ENCODE measurements at places on chromosomes 2 and 18.

- DNase-seq: no peak
Observed at GRCh38 chr18:11572201-11572600, 37.2 kb upstream of the SLC35G4 start.

DNA sequence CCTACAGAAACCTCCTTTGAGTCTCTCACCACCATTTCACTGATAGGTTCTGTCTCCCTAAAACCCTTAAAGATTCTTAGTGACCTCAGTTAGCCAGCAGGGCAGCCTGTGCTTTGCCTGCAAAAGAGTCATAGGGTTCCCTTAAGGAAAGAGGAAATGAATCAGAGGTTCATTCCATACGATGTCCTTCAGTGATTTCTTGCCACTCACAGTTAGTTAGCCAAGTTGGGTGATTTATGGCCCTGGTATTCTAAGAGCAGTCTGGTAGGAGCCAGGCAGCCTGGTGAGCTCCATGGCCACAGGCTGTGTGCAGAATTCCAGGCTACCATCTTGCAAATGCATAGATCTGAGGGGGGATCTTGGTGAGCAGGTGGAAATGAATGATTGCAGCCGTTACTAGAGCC lies 18.7 kb upstream of the CCBE1 start:
- DNase-seq: no peak

DNA sequence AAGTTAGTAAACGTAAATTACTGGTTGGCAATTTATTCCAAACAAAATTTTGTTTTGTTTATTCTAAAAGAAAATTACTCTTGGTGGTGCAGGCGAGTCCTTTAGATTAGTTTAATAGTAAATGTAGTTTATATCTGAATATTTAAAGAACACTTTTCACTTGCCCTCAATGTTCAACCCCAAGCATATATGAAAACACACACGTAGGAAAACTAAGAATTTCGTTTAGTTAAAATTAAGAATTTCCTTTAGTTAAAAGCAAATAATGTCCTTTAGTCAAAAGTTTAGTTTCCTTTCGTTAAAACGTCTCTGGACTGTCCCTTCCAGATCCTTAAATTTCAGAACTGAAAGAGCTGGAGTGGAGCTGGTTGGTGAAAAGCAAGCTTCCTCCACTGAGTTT lies 19.1 kb upstream of the CYTIP start:
- no peak for DNase-seq

DNA sequence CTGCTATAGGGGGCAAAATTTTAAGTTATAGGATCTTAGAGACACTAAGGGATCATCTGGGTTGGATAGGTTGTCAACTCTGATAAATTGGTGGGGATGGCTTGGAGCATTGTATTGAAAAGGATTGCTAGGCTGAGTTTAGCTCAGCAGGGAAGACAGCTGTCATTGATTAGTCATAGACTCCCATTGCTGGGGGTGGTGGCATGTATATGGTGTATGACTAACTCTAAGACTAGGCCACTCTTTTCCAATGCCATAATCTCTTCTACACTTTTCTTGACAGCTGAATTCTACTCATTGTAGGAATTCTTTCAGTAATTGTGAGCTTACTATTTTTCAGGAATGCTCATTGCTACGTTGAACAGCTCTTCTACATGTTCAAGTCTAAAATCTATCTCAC lies 81.3 kb upstream of the PELI1 start:
- DNase-seq: no peak

DNA sequence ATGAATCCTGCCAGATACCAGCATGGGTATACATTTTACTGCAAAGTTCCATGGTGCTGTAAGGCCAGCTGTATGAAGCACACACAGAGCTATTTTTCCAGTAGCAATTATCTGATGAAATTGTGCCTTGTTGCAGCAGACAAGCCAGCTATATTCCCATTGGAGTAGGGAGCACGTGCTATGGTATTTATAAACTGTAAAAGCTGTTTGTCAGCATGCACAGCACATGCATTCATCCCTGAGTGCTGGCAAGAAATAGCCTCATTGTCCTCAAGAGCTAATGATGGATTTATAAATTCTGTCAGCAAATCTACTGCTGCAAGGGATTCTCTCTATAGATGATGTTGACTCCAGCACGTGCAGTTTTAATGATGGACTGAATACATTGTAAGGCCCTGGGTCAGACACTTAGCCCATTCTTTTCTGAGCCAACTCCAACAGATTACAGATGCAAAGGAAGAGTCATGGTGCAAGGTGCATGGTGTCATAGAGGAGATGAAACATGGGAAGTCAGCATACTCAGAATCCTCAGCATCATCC lies 61.7 kb downstream of the KCNS3 start:
- no peak for DNase-seq

DNA sequence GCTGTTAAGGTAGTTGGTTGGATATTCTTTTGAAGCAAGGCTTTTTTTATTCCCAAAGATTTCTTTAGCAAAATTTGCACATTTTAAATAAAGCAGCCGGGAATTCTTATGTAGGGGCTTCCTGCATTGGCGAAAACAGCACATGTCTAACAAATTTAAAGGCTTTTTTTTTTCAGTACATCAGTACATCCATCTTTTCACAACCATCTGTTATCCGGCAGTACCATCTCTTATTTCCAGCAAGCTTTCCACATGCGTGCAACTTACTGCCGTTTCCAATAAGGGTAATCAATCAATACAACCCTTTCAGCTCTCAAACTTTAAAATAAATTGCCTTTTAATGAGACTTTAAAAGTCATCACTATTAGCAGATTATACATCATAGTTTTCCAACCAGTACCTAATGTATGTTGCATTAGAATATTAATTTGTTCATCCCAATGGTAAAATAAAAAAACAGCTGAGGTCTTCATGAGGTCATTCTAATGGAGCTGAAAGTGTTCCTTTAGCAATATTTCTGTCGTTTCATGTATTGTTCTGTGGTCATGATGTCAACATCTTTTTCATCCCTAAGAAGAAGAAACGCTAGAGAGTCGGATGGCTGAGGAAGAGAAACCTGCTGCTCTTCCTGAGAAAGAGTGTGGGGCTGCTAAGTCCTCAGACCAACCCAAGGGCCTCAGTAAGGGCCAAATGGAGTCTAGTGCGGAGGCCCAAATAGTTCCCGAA lies 81.4 kb upstream of the UNC80 start:
- DNase-seq: no peak

DNA sequence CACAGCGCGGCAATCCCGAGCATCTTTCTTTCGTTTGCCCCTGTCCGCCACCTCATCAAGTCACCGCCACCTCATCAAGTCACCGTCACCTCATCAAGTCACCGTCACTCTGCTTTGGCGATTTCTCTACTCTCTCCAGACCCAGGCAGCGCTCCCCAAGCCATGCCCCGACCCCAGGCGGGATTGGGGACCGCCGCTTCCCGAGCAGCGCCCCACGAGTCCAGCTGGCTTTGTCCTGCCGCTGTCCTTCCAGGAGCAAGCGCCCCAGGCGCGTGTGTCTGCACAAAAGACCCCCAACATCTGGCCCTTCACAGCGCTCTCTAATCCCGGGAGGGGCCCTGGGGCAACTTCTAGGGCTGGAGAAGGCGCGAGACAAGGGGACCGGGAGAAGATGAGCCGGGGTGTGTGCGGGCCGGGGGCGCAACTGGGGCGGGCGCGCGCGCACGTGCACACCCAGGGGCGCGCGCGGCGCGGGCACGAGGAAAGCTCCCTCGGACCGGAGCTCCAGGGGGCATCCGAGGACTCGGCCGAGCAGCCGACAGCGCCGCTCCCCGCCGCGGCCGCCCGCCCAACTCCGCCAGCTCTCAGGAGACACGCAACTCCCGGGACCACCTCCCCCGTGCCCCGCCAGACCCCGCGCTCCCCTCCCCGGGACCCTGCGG lies 633 bp upstream of the RNF152 start:
- no peak for DNase-seq

DNA sequence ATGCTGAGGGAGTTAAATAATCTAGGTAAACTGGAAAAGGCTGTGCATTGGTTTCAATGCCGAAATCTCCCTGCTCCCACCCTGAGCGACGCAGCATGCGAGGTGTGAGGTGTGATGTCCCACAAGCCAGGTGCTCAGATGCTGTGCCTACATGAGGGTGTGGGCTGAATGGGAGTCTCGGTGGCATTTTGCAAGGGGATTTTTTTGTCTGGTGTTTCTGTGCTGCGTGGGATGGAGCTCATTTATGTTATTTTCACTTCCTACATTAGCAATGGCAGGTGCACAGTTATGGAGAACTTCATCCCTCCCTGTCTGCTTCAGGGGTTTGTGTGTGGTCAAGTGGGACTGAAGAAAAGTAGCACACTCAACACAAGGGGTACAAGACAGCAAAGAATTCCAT lies 110.2 kb upstream of the CCDC68 start:
- DNase-seq: no peak

DNA sequence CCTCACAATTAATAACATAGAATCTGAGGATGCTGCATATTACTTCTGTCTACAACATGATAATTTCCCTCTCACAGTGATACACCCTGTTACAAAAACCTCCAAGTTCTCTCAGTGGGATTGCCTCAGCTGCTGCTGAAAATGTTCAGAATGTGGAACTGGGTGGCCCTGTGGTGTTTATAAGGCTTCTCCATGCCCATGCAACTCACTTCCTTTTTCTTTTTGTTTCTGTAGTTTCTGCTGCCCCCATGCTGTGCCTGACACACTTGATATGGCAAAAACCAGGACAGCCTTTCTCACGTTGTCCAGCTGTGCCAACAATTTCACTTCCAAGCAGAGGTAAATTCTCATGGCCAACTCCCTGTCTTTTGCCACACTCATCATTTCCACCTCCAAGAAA lies 206.2 kb downstream of the RPIA start:
- no peak for DNase-seq

- peak; percentile 64 for DNase-seq
Observed at GRCh38 chr2:173414823-173415322, 60.2 kb downstream of the CDCA7 start.

GRCh38 chr2:181185948-181186347 lies 205.5 kb downstream of the UBE2E3 start:
- no peak for DNase-seq

GRCh38 chr2:39837856-39838453 lies 58.9 kb upstream of the THUMPD2 start:
- DNase-seq: no peak

DNA sequence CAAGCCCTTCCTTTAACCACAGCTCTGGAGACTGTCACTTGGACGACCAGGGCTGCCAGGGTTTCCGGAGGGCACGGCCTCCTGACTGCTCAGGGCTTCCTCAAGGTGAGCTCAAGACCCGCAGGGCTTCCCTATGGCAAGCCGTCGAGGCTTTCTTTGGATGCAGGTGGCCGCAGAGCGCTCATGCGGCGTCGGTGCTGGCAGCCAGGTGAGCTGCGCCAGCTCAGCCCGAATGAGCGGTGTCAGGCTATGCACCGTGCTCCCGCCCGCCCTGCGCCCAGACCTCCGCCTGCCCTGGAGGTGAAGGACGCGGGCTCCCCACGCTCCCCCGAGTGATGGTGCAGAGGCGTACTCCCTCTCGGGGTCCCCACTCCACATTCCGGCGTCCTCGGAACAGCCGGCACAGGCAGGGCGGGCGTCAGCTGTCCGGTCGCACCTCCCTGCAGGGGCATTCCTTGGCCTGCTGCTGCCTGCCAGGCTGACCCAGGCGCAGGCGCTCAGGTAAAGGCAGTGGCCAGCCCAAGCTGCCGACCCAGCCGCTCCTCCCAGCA lies 20.8 kb upstream of the TUBB6 start:
- DNase-seq: no peak

DNA sequence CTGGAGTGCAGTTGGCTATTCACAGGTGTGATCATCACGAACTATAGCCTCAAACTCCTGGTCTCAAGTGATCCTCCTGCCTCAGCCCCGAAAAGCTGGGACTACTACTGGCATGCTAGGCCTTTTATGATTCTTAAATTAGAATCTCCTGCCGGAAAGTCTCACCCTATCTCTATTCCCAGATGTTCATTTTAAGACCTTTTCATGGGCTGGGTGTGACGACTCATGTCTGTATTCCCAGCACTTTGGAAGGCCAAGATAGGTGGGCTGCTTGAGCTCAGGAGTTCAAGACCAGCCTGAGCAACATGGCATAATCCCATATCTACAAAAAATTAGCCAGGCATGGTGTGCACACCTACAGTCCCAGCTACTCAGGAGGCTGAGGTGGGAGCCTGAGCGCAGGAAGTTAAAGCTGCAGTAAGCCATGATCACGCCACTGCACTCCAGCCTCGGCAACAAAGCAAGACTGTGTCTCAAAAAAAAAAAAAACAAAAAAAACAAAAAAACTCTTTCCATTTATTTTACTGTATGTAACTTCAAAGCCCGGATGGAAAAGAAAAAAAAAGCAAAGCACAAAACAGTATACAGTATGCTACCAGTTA lies 8.1 kb downstream of the PPP4R3B start:
- no peak for DNase-seq

DNA sequence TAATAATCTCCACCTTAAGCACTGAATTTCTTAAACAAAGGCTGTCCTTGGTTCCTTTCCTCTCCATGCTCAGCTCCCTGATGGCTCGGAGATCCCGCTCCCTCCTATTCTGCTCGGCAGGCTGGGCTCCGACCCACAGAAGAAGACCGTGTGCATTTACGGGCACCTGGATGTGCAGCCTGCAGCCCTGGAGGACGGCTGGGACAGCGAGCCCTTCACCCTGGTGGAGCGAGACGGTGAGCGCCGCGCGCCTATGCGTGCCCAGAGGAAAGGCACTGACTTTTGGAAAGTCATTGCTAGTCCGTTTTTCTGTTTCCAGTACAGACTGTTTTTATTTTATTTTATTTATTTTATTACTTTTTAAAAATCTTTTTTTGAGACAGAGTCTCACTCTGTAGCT lies 9.6 kb downstream of the CNDP2 start:
- no peak for DNase-seq

DNA sequence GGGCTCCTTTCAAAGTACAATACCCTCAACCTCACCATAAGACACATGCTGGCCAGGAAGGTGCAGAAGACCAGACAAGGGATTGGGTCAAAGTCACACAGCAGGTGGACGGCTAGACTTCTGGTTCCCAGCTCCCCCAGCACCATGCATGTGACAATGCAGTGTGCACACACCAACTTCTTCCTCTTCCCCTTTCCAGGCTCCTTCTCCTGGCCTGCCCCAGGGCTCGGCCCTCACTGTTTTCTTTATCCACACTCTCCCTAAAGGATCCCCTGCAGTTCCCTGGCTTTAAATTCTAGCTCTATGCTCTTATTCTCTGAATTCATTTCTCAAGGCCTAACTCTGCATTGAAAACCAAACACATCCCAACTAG lies 82.3 kb downstream of the LOXHD1 start:
- DNase-seq: no peak

GRCh38 chr2:10266133-10266620 lies 36.5 kb upstream of the HPCAL1 start:
- DNase-seq: no peak

- no peak for DNase-seq
Observed at GRCh38 chr2:217688494-217688893, 314.3 kb downstream of the TNS1 start.
